ENCODE measurements at places on chromosomes 5 and 9.
A peak's percentile ranks its signal among the peaks of the same experiment; 100 is the strongest.

GRCh38 chr5:156694598-156694997 is 155.5 kb upstream of the PPP1R2B start:
- no peak for DNase-seq

DNA sequence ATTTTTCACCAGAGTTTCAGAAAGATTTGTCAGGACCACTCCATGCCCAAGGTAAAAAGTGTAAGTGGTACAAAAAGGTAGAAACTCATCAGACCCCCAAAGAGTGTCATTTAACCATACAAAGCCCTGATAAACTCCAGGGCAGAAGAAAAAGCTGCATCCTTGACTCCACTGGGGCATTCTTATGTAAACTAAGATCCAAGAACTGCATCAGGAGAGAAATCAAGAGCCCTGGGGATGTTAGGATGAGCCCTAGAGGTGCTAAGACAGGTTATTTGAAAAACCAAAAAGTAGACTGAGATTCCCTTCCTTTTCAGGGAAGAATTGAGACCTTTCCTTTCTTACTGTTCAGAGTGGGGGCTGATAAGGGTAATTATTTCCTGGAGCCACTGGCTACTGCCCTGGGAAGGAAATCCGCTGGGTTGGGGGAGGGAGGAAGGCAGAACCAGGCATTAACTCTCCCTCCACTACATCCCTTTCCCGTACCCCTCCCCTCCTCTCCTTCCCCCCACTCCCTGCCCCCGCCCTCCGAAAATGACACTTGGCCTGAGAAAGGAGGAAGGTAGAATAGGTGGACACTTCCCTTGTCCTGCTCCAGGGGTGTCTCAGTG is 54.7 kb downstream of the FXN start:
- no peak for DNase-seq

GRCh38 chr5:94376672-94377345 is 241.6 kb downstream of the KIAA0825 start:
- DNase-seq = peak; percentile 66

DNA sequence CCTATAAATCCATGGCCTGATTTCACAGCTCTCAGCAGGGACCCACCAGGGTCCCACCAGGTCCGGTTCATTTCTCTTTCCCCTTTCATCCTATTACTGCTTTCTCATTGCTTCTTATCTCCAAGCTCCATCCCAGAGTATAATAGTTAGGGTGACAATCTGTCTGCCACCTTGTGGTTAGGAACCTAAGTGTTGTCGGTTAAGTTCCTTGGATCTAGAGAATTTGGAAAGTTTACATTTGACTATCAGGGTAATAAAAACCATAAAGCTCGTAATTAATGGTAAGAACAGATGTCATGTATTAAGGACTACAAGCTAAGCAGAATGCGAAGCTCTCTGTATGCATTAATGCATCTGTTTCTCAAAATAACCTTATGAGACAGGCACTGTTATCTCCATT is 259.1 kb downstream of the SH3GL2 start:
- no peak for DNase-seq

DNA sequence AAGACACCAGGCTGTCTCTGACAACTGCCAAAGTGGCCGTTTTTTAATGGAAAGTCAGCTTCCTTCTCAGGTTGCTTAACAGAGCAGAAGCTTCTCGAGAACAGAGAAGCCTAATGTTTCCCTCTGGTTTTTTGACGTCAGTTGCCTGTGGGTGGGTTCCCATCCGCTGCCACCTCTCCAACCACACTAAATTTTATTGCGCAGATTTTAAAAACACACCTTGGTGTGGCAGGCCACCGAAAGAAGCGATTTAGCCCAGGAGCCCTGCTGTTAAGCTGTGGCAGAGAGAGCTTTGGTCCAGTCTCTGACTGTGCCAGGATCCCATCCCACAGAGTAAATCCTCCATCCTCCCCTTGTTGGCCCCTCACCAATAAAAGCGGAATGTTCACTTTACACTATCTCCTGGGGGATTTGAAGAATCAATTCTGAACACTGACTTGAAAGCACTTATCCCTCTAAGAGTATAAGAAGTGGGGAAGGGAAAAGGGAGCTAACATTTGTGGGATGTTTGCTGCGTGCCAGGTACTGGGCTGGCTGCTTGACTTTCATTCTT is 181.6 kb downstream of the AOPEP start:
- DNase-seq = no peak

All from SK-N-DZ (cell line).